ENCODE measurements at places on chromosomes 11 and 22.

DNA sequence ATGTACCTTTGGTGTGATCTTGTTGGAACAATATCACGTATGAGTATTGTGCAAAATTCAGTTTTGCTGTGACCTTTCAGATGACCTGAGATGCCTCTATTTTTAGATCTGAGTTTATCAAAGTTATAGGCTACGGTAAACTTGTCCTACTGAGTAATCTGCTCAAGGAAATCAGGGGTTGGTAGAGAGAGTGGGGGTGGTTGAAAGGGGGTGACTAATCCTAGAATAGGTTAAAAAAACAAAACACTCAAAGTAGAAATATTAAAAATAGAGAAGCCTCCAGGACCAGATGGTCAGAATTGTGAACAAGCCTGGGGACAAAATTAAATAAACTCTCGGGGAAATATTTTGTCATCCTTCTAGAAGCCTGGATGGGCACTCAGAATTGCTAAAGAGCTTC is 59.9 kb upstream of the C11orf87 start:
- DNase-seq: no peak

GRCh38 chr11:45413156-45413858 is 127.2 kb upstream of the SYT13 start:
- DNase-seq: no peak

DNA sequence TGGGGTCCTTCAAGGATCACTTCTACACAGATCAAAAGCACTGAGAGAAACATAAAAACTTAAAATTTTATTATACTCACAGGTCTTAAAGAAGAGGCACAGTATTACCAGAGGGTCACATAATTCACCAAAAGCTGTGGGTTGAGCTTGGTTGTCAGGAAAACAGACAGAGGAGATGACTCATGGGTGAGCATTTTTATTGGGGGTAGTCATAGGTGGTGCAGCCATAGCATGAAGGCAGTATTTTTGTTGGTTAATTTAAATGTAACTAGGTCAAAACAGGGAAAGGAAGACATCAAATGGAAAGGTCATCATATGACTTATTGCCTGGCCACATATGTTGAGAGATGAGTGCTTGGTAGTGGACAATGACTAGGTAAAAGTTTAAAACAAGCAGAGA is 24.2 kb downstream of the OR5B17 start:
- no peak for DNase-seq

GRCh38 chr11:81007046-81007445 is 1566.2 kb upstream of the TENM4 start:
- DNase-seq: peak; percentile 6

GRCh38 chr22:20456064-20456721 is 18.6 kb upstream of the SCARF2 start:
- peak; percentile 90 for DNase-seq

DNA sequence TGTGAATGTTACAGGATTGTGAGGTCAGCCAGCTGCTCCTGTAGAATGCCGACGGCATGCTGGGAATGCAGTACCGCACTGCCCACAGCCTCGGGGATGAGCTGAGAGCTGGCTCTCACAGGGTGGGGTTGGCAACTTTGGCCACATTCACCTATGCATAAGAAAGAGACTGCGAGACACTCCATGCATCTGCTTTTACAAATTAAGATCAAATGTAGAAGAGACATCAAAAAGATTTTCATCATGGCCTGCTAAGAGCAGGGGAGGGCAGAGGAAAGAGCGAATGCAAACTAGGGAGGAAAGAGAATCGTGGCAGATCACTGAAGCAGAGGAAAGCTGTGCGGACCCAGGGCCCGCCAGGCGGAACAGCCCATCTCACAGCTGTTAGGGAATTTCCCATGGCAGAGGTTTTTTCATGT is 49.8 kb upstream of the SPATA19 start:
- no peak for DNase-seq
